AML-193 (cell line): ENCODE measurements at places on chromosomes 6 and 20.

DNA sequence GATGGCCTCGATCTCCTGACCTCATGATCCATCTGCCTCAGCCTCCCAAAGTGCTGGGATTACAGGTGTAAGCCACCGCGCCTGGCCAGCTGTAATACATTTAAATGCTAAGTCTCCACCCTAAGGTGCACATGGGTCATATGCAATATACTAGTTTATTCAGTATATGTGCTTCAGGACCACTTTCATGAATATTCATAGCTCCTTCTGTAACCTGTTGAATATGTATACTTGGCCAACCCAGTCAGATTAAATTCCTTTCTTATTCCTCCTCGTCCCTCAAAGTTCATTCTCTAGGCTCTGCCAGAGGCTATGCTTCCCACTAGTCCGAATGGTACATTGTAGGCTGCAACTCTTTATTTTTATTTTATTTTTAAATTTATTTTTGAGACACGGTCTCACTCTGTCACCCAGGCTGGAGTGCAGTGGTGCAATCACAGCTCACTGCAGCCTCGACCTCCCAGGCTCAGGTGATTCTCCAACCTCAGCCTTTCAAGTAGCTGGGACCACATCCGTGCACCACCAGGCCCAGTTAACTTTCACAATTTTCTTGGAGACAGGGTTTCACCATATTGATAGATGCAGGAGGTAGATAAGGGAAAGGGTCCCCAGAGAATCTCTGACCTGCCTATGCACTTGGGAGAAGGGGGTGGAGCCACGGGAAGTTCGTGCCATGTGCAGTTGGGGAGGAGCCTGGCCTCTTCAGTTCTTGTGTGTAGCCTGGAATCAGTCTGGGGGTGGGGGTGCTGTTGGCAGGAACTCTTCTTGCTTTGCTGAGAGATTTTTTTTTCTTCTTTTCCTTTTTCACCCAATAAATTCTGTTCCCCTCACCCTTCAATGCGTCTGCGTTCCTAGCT is 41.3 kb upstream of the DDR1 start:
- no peak for DNase-seq

- no peak for DNase-seq
Observed at GRCh38 chr20:41147767-41148191, 10.4 kb downstream of the PLCG1 start.

- no peak for DNase-seq
Observed at GRCh38 chr6:38686270-38687042, 16.5 kb downstream of the GLO1 start.

GRCh38 chr6:71290611-71291010 is 2.0 kb downstream of the OGFRL1 start:
- no peak for DNase-seq

DNA sequence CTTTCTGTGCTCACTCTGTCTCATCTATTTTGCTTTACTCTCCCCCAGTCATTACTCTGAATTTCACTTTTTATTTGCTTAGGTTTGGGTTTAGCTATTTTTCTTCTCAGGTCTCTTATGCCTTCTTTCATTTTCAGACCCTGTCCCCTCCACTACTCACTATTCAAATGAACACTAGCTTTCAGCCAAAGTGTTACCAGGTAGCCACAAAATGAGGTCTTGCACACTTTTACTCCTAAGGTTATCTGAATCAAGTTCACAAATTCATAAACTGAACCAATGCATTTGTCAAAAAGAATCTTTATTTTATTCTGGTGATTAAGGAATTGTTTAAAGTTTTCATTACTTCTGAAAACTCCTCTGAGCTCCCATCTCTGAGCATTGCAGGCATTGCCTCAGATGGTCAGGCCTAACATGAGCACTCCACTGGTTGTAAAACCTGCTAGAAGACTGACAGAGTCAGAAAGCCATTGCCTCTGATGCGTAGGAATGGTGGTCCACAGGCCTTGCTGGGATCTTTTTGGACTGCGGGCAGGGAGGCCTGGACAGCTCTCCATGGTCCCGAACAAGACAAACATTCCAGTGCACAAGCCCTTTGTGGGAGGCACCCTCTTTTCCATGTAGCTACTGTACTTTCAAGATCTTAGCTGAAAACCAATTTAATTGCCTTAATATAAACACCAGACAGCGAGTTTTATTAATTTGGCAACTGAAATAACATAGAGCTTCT is 48.5 kb downstream of the FYN start:
- DNase-seq = no peak

- peak; percentile 97 for DNase-seq
Observed at GRCh38 chr6:157535340-157536222, 154.6 kb downstream of the ZDHHC14 start.

DNA sequence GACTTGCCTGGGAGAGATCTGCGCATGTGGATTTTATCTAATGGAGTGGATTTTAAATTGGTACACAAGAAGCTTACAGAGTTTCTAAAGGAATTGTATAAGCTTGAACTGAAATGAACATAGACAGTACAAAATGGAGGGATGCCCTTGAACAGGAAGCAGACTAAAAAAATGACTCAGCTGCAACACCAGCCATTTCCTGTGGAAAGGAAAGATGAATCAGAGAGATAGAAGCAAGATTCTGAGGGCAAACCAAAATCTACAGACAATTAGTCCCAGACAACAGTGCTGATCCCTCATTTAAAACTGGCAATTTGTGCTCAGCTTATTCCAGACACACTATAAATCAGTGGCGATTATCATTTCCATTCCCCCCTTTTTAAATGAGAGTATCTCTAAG is 114.6 kb upstream of the TCF21 start:
- no peak for DNase-seq

DNA sequence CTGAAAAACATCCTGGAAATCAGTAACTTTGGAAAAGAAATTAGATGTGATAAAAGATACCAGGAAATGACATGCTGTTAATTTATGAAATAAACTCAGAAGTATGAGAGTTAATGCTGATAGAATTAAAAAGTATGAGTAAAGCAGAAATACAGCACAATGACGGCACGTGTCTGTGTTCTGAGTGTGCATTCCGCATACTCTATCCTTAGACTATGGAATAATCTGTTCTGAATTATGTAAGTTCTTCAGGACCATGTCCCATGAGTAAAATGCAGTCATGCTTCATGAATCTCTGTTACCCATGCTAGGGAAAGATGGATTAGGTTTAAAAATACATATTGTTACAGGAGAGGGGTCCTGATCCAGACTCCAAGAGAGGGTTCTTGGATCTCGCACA is 21.7 kb downstream of the HECA start:
- DNase-seq = no peak

DNA sequence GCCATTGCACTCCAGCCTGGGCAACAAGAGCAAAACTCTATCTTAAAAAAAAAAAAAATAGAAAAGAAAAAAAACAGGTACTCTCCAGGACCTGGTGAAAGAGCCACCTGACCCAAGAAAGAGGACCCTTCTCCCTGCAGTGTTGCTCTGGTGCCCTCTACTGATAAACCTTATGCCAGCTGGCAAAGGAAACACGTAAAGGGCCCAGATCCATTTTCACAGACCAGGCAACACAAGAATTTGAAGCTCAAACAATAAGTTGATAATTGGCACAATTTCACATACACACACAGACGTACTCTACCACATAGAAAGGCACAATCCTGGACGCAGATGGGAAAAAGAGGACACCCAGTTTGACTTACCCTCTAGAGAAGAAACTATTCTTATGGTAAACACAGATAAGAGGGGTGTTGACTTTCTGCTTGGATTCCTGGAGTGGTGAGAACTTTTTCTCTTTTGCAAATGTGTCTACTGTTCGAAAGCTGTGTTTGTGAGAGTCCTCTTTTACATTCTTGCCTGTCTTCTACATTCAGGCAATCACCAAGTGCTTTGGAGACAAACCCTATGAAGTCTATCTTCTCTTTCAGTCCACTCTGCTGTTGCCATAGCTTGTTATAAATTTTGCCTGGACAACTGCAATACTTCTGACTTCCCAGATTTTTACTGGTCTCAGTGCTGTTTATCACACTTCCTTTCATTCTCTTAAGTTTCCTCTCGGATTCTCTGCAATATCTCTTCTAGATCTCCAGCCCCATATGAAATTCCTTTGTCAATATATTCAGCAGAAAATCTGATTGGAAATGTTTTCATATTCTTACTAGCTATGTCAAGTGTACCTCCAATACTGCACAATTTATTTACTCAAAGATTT is 6.4 kb upstream of the SNRPB start:
- no peak for DNase-seq

DNA sequence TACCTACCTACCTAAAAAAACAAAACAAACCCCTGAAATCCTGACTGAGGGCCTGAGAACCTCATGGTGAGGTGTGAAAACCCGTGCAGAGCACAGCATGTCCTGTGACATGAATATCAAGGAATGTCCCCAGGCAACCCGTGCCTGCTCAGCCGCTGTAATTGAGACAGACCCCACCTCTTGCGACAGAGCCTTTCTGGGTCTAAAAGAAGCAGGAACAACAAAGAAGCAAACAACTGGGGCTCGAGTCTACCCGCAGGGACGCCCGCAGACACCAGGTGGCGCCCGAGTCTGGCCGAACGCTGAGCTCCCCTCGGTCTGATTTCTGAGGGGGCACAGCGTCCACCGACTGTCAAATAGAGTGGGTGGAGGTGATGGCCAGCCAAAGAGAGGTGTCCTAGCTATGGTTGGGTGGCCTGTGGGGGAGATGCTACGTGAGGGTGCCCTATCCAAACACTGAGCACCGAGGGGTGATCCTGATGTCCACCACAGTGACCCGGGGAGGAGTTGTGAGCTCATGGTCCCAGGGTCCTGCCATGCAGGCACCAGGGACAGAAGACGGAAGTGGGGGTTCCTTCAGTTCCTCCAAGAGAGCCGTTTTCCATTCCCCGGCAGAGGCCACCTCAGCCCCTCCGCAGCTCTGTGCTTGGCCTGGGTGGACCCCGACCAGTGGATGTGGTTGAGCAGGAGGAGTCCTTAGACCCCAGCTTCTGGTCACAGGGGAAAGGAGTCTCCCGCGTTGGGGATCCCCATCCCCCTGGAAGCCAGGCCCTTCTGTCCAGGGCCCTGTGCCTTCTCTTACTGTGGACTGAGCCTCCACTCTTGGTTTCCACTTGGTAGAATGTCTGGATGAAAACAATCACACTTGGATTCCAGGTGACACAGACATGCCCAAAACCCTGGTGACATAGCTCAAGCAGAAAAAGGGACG is 268.2 kb downstream of the CDC5L start:
- peak; percentile 81 for DNase-seq

DNA sequence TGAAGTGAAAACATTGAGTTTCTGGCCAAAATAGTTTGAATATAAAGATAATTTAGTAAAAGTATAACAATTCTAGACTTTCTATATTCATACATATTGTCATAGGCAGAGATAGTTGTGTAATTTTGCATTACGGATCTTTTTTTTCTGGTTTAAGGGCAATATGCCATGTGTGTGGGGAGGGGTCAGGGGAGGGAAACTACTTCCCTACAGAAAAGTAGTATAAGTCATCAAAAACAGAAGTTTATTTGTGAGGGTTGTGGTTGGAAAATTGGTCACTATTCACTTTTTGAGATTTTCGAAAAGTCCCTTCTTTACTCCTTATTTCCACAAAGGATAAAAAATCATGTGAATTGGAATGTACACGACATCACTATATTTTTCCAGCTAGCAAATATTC is 288.2 kb upstream of the PREP start:
- no peak for DNase-seq

GRCh38 chr20:35490736-35491181 is 35.4 kb downstream of the CEP250 start:
- peak; percentile 77 for DNase-seq

DNA sequence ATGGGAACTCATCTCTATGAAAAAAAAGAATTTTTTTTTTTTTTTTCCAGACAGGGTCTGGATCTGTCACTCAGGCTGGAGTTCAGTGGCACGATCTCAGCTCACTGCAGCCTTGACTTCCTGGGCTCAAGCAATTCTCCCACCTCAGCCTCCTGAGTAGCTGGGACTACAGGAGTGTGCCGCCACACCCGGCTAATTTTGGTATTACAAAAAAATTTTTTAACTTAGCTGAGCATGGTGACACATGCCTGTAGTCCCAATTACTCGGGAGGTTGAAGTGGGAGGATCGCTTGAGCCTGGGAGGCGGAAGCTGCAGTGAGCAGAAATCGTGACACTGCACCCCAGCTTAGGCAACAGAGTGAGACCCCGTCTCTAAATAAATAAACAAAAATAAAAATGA is 7.5 kb downstream of the DEF6 start:
- no peak for DNase-seq

- DNase-seq = no peak
Observed at GRCh38 chr20:1818895-1819294, 76.3 kb upstream of the SIRPA start.

GRCh38 chr20:62929051-62929538 is 2.8 kb upstream of the DIDO1 start:
- peak; percentile 21 for DNase-seq

GRCh38 chr20:23161968-23162696 is 76.0 kb upstream of the CD93 start:
- DNase-seq = no peak

DNA sequence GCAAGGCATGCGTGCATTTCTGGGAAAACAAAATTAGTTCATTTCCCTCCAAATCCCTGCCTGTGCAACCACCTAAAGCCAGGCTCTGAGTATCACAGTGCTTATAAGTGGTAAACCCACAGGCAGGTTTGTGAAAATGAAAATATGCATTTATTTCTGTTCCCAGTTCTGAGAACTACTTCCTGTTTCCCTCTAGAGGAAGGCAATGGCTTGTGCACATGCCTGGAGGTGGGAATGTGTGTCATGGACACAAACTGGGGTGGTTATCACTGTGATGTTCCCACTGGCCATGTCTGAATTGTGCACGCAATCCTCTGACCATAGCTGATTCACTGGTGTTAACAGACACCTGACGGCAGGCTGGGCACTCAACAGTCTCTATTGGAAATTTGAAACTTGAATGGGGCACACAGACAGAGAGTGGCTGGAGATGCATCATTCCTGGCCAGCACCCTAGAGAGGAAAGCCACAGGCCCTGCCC is 26.3 kb downstream of the FAM110A start:
- DNase-seq = no peak

DNA sequence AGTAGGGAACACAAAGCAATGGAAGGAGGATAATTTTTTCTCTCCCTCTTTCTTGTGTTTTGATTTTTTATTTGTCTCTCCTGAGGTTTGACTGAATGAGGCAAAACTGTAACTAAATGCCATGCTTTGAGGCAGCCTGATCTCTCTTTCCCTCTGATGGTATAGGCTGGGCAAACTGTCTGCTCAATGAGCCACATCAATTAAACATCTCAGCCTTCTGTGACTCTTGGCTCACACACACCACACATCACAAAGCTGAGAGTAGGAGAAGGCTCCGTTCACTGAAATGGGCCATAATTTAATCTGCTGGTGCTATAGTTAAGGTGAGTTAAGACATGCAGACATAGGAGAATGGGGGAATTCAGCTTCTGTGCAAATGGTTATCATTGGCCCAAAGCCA is 28.1 kb upstream of the SCGN start:
- DNase-seq = no peak

GRCh38 chr6:1281746-1282145 is 30.2 kb upstream of the FOXQ1 start:
- DNase-seq = no peak
